ENCODE measurements at places on chromosomes 4 and X.

DNA sequence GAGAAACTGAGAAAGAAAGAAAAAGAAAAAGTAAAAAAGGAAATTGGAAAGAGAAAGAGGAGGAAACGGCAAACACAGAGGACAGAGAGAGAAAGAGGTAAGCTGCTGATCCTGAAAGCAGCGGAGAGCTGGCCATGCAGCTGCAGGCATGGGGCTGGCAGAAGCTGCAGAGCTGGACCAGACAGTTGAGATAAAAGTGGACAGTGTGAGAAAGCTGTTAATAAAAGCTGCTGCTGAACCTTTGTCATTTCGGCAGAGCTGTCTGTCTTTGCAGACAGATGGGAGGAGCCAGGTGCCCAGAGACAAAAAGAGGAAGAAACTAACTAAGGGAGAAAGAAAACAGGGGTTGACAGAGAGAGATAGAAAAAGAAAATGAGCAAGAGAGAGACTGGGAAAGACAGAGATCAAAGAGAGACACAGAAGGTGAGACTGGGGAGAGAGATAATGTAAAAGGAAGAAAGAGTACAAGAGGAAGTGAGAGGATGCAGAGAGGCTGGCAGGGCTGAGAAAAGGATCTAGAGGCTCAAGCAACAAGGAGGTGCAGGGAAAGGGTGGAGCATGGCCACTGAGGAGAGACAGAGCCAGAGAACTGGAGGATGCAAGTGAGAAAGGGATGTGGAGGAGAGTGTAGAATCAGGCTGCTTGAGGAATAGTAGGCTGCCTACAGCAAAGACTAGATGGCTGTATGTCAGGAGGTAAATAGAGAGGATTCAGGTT is 376.8 kb upstream of the FGF16 start:
- DNase-seq = no peak

GRCh38 chr4:123449780-123450179 is 53.2 kb downstream of the SPRY1 start:
- DNase-seq = no peak

GRCh38 chrX:49059681-49060085 is 884 bp downstream of the CCDC120 start:
- no peak for DNase-seq

GRCh38 chrX:9459186-9459748 is 5.6 kb upstream of the TBL1X start:
- no peak for DNase-seq

GRCh38 chr4:6367371-6367851 is 97.8 kb downstream of the WFS1 start:
- DNase-seq = no peak

GRCh38 chrX:153645921-153646488 is 998 bp upstream of the DUSP9 start:
- no peak for DNase-seq
